ENCODE measurements at places on chromosomes 7 and 10.

DNA sequence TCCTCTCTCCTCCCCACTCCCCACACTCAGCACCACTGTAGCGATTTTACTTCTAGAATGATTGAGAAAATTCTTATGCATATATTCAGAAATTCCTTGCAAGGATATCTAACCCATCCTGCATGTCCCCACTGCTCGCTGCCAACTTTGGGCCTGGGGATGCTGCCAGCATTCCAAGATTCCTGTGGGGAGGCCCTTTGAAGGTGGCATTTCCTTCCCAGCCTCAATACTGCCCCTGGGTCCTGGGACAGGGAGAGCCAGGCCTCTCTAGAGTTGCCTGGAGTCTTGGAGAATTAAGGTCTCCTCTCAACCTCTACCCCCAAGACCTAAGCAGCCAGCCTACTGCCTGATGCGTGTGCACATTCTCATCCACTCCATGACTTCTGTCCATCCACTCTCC is 303.5 kb downstream of the NEBL start:
- no peak for DNase-seq

- DNase-seq, result no peak
These were observed 157.5 kb downstream of the XPNPEP1 start for GRCh38 chr10:109765838-109766237.

GRCh38 chr10:70069346-70069745 is 16.7 kb downstream of the MACROH2A2 start:
- no peak for DNase-seq

GRCh38 chr10:18159557-18159956 is 19.3 kb downstream of the CACNB2 start:
- no peak for DNase-seq

DNA sequence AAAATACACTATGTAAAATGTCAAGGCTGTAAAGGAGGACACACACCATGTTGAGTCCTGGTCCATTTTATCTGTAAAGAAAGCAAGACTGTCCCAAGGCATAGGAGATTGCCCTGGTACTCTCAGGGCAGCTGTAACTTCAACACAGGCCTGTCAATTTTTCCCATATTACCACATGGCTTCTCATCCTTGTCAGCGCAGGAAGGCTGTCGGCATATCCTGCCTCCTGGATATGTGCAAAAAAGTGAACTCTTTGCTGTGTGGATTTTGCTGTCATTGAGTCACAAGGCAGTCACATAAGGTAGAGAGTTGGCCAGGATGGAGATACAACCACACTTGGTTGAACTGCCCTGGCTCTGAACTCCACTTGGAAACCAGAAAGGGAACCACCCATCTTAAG is 8.7 kb downstream of the DUSP5 start:
- DNase-seq, result no peak

DNA sequence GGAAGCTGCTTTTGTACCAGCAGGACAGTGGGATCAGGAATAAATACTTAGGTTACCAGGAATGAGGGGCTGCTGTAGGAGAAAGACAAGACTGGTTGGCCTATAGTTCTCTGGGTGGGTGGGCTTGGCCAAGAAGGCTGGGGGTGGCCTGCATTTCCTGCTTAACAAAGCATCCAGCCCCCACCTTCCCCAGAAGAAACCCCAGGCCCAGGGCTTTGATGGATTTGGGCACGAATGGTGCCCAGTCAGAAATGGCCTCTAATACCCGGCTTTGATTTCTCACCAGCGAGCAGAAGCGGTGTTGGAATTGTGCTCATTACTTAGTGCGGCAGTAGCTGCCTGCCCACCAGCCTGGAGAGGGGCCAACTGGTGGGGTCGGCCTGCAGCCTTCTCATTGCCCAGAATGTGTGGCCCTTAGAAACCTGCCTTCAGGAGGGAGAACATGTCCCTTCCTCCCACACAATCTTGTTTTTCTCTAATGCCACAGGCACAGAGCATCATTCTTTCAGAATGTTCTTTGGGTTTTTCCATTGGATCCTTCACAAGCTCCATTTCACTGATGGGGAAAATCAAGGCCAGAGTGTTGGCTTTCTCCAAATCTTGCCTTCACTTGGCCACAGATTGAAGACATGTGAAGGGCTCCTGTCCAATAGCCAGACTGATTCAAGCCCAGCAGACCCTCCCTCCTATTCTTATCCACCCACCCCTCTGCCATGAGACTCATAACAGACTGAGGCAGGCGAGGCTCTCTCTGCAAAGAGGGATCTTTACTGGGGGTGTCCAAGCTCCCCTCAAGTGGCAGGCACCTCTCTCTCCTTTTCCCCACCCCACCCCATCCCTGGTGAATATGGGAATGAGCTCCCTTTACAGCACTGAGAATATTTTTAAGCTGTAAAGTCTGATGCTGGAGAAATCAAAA is 2.5 kb downstream of the UNC5B start:
- no peak for DNase-seq

DNA sequence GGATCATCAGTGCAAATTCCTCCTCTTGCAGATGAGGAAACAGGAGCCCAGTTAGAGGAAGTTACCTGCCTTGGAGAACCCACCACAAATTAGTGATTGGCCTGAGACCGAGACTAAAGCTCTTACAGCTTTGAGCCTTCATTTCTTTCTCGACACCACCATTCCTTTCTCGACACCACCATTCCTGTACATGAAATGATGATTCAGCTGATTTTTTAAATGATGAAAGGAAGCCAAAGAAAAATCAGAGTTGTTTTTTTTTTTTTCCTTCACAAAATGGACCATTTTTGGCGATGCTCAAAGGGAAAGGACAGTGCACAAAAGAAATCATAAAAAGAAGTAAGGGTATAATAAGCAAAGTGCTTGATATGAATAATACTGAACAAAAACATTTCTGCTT is 1080.2 kb upstream of the AUTS2 start:
- no peak for DNase-seq

GRCh38 chr10:49280001-49280408 is 19.0 kb upstream of the C10orf71 start:
- DNase-seq, result peak; percentile 23

DNA sequence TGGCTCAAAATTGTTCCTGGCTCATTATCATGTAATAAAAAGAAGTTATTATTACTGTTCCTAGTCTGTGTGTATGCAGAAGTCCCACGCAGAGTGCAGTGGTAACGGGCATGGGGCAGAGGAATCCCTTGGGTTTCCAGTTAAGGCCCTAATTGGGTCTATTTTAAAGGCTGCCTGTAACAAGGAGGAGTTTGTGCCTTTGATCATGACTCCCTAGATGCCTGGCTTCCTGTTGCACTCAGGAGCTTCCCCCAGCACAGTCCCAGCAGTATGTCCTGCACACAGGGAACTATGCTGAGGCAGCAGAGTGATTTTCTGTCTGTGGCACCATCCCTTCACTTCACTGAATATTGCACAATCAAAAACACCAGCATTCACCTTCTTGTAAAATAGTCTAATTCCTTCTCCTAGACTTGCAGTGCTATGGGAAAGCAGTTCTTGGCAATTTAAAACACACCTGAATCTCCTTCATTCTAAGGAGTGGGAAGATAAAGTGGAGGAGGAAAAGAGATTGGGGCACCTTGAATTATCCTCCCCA is 22.9 kb downstream of the SORCS1 start:
- no peak for DNase-seq

GRCh38 chr10:102408131-102408727 is 10.4 kb downstream of the PSD start:
- no peak for DNase-seq

DNA sequence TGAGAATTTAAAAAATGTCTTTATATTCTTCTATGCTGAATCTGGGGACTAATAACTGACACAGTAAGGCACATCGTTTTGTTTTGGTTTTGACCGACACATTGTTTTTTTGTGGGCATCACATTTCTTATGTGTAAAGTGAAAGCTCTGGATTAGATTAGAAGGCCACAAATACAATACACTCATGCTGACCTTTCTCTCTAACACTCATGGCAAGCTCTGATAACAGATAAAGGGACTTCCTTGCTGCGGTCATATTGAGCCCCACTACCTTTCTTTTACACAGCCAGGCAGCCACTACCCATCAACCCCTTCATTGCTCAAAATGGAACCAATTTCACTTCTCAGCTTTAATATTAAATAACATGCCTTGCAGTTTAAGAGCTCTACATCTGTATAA is 26.0 kb downstream of the PPP1R3A start:
- no peak for DNase-seq

GRCh38 chr7:1692515-1693418 is 22.7 kb downstream of the ELFN1 start:
- no peak for DNase-seq

DNA sequence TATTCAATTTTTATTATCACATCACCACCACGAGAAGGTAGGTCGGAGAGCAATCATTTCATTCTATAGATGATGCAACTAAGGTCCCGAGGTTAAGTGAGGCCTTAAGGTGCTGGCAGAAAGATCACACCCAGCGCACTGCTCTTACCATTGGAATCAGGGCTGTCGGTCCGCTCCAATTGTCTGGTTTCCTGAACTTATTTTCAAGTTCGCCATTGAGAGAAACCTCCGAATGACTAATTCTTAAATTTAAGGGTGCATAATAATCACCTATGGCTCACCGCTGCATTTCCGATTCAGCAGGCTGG is 625 bp upstream of the GSTO2 start:
- no peak for DNase-seq

DNA sequence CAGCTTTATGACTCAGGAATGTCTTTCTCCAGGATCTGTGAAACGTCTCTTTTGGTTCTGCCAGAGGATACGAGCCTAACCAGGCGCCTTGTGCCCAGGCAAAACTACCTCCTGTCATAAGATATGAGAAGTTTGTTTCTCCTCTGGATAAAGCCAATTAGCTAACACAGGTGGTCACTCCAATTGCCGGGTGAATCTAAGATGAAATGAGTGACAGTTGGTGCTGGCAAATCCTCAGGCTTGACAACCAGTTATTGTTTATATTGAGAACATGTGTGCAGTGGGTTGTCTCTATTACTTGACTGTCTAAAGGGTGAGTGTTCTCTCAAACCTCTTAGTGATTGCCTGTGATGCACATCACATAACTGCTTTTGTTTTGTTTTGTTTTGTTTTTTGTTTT is 449.1 kb downstream of the XPNPEP1 start:
- no peak for DNase-seq

GRCh38 chr7:104306793-104307192 is 21.6 kb upstream of the LHFPL3 start:
- DNase-seq, result no peak

DNA sequence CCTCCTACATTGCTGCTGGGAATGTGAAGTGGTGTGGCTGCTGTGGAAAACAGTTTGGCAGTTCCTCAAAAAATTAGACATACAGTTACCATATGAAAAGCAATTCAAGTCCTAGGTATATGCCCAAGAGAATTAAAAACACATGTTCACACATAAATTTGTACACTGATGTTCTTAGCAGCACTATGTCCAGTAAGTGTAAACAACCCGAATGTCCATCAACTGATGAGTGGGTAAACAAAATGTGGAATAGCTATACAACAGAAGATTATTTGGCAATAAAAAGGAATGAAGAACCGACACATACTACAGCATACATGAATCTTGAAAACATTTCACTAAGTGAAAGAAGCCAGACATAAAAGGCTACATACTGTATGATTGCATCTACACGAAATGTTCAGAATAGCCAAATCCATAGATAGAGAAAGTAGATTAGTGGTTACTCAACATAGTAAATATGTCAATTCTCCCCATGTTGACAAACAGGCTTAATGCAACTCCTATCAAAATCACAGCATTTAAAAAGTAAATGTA is 17.2 kb downstream of the CEP41 start:
- no peak for DNase-seq

DNA sequence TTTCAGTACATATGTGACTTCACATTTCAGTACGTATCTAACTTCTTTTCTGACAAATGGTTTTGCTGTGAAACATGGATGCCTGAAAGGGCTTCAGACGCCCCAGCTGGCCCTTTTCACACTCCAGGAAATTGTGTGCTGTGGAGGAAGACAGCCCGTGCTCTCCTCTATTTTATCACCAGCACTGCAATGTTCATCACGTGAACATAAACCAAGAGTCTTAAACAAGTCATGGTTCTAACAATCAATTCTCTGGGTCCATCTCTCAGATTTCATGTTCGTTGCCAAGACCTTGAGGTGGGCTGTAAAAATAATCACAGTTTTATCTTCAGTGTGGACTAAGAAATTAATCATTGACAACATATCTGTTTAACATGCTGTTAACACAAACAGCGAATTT is 141.2 kb downstream of the WDR37 start:
- DNase-seq, result no peak

DNA sequence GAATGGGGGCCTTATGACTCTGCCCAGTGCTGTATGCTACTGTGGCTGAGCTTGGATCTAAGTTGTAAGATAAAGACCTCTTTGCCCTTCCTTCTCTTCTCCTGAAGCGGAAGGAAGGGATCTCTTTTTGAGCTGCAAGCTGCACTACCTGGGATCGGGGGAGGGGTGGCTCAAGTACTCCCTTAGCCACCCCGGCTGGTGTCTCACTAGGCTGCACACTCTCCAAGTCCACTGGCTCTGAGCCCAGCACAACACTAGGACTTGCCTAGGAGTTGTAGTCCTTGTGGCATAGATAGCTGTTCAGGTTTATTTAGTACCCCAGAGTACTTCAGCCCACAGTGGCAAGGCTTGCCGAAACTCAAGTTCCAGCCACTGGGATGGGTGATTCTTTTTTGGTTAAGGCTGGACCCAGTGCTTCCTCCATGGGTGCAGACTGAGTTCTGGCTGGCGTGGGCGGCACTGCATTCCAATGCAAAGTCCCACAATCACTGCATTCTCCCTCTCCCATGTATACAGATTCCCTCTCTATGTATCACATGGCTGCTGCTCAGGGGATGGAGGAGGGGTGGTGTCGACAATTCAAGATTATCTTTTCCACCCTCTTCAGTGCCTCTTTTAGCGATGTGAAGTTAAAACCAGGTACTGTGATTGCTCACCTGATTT is 76.2 kb upstream of the SLC25A13 start:
- DNase-seq, result no peak

- DNase-seq, result peak; percentile 48
These were observed 137.9 kb downstream of the DNAJB6 start for GRCh38 chr7:157474685-157475084.

DNA sequence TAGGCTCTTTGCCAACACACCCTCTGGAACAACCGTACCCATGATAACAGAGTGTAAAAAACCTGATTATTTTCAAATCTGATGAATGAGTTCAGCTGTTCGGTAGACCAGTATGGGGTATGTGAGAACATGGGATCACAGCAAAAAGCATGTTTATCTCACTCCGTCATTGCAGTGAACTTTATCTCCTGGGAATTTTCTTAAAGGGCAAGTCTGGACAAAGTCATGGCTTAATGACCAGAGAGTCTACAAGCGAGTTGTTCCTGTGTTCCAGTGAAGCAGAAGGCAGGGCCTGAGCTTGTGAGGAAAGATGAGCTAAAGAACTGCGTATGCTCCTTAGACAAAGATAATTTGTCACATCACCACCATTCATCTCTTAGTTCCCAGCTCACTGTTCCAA is 219.7 kb downstream of the TRIL start:
- DNase-seq, result no peak

- DNase-seq, result no peak
These were observed 204.9 kb upstream of the NPSR1 start for GRCh38 chr7:34453150-34453549.

- DNase-seq, result no peak
These were observed 28.3 kb upstream of the ELMO1 start for GRCh38 chr7:37476881-37477450.

GRCh38 chr10:15792777-15793176 is 67.5 kb downstream of the MINDY3 start:
- DNase-seq, result no peak
